Activated naive CD8-positive, alpha-beta T cell treated with anti-CD3 and anti-CD28 coated beads, Interleukin-2, amount 50 U/mL, for 24 hours (primary cell): ENCODE measurements at places on chromosomes 12 and 14.

DNA sequence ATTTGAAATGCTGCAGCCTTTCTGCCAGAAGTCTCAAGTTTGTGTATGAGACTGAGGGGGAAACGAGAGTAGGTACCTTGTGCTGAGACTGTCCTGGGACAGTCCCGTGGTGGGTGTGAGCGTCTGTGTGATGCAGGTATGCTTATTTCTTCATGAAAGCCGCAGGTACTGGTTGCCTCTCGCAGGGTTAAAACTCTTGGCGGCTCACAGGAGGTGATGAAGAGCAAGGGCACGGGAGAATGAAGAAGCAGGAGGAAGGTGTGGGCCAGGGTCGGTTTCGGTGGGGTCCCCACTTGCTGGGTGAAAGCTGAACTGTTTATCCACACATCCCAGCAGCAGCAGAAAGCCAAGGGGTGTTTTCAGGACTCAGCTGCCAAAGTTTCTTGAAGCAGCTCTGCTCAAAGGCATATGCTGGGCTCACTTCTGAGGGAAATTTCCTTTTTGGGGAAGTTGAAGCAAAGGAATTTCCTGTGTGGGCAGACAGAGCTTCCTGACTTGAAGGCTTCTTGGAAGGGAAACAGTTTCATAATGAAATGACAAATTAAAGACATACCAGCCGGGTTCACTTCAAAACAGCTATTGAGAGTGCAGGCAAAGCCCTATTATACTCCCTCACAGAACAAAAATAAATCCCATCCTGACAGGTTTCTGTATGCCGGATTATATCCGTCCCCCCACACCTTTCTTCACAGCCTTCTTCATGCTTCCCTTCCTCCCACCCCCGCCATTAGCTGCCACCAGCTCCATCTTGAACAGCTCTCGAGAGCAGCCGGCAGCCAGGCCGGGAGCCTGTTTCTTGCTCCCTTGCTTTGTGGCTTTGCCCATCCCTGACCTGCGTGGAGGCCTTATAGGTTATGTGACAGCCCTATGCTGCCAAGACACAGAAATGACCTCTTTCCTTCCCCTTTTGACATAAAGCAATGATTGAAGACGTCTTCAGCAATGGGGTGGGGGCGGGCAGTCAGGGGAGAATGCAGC lies 116.6 kb downstream of the ETV6 start:
- peak; percentile 63 for DNase-seq

DNA sequence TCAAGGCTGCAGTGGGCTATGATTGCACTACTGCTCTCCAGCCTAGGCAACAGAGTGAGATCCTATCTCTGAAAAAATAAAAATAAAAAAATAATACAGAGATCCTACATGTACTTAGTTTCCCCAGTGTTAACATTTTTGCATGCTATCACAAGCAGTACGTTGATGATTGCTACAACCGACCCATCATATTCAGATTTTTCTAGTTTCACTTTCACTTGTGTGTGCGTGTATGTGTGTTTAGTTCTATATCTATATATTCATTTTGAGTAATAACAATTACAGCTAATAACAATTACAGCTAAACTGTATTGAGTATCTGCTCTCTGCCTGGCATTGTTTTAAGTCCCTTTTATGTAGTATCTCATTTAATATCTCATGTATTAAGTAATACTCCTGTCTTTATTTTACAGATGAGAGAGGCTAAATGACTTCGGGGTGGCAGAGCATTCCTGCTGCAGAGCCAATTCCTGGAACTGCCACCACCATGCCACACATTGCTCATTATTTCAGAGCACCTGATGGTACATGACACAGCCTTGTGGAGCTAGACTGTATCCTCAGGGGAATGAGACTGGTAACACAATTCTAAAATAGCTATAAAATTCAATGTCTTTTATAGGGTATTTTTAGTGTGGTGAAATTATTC lies 153.1 kb downstream of the BCAT1 start:
- no peak for DNase-seq

DNA sequence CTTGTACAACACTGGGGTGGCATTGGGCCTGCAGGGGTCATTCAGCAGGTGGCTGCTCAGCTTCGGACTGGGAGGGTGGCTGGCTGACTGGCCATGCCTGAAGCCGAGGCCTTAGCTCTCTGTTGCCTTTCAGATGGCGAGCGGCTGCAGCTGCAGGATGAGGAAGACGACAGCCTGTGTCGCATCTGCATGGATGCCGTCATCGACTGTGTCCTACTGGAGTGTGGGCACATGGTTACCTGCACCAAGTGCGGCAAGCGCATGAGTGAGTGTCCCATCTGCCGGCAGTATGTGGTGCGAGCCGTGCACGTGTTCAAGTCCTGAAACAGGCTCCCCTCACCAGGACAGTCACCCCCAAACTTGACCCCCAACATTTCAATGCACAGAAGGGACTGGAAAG lies 23.3 kb downstream of the RNF34 start:
- DNase-seq = no peak

- no peak for DNase-seq
Observed at GRCh38 chr12:126668538-126668937, 1598.4 kb upstream of the TMEM132C start.

- DNase-seq = peak; percentile 27
Observed at GRCh38 chr14:70884595-70885342, 22.5 kb upstream of the PCNX1 start.

- no peak for DNase-seq
Observed at GRCh38 chr14:55600784-55601561, 21.0 kb downstream of the KTN1 start.

DNA sequence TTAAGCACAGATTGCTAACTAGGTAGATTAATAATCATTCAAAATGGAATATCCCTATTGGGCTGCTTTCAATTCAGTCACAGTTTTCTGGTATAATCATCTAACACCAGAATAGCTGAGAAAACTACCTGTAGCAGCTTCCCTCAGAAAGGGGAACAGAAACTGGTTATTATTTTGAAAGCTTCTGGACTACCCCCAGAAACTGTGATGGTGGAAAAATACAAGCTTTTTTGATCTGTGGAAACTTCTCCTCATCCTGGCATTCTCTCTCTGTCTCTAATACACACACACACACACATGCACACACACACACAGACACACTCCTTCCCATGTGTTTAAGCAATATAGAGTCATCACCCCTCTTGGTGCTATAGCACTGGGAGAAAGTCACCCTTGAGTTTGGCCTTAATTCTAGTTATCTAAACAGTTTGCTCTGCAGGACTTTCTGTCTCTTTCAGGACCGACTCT lies 251.5 kb upstream of the LMO3 start:
- DNase-seq = no peak

- no peak for DNase-seq
Observed at GRCh38 chr12:124929649-124930419, 15.4 kb upstream of the UBC start.

DNA sequence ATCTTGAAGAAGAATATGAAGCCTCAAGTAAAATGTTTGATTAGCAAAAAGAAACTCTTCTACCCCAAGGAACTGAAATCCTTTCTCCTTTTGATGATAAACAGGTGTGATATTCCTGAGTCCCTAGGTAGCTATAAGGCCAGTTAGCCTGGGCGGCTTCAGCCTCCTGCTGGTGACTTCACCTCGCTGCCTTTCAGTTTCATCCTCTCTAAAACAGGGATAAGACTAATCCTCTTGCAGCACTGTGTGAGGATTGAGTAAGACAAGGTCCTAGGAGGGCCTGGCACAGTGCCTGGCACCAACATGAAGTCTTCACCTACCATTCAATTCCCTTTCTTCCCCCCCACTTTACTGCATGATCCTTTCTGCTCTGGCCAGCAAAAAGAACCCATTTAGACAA lies 42.1 kb downstream of the CIT start:
- DNase-seq = no peak
